Osteoblast (primary cell): ENCODE measurements at places on chromosomes 5 and 9. TPM values are rescaled to one million over a fixed set of nuclear protein-coding genes. Genes with fewer than 3 reads are reported as not detected.

The CERCAM gene
- 186 and 195 TPM in 2 replicates for total RNA-seq

The SOHLH1 gene
- total RNA-seq = not detected in 2 replicates

The PRRC1 gene
- 86.0 and 91.6 TPM in 2 replicates for total RNA-seq

The WNT8A gene
- total RNA-seq = not detected in 2 replicates

The ANKRD31 gene
- total RNA-seq = 0.29 and 0.36 TPM in 2 replicates

The APBA1 gene
- 1.8 and 5.3 TPM in 2 replicates for total RNA-seq

The TMC1 gene
- under 0.01 TPM in 1 of 2 replicates, not detected in the other for total RNA-seq

The GMCL2 gene
- not detected in 2 replicates for total RNA-seq

The EIF4E1B gene
- not detected in 2 replicates for total RNA-seq

The CER1 gene
- not detected in 2 replicates for total RNA-seq

The FAM169A gene
- under 0.01 TPM in 2 replicates for total RNA-seq

The FAM53C gene
- 39.8 and 43.8 TPM in 2 replicates for total RNA-seq
